Small intestine (tissue), 16 donors: ENCODE measurements at places on chromosomes 12 and 14.

DNA sequence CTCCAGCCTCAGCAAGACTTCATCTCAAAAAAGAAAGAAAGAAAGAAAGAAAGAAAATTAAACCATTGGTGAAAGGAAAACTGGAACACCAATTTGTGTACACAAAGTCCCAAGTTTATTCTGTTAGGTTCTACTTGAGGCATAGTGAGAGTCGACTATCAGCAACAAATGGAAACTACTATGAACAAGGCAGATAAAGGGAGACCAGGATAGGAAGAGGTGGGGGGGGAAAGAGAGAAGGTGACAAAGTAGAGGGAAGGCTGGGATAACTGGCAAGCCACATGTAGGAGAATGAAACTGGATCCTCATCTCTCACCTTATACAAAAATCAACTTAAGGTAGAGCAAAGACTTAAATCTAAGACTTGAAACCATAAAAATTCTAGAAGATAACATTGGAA lies 25.6 kb downstream of the TFCP2 start:
- DNase-seq, result no peak

GRCh38 chr12:6772331-6772695 lies at the start of gene LAG3:
Gene LAG3, plus strand, starts transcription at chr12:6772520. Its CDS starts 333 bp downstream, at chr12:6772853.
- no peak for DNase-seq

DNA sequence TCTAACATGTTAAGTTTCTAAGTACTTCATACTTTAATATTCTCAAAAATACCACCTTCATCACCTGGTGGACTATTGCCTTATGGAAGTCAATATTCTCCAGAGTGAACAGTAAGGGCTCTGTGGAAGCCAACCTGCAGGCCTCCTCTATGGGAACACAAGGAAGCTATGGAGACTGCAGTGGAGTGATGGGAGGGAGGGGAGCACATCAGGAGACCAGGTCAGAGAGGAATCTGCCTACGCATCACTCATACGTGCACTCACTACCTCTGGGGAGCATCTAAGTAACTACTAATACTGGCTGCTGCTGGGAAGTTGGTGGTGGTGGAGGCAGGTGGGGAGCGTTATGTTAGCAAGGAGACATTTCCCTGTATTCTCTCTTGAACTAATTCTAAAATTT lies 19.9 kb downstream of the HECTD4 start:
- DNase-seq, result no peak

DNA sequence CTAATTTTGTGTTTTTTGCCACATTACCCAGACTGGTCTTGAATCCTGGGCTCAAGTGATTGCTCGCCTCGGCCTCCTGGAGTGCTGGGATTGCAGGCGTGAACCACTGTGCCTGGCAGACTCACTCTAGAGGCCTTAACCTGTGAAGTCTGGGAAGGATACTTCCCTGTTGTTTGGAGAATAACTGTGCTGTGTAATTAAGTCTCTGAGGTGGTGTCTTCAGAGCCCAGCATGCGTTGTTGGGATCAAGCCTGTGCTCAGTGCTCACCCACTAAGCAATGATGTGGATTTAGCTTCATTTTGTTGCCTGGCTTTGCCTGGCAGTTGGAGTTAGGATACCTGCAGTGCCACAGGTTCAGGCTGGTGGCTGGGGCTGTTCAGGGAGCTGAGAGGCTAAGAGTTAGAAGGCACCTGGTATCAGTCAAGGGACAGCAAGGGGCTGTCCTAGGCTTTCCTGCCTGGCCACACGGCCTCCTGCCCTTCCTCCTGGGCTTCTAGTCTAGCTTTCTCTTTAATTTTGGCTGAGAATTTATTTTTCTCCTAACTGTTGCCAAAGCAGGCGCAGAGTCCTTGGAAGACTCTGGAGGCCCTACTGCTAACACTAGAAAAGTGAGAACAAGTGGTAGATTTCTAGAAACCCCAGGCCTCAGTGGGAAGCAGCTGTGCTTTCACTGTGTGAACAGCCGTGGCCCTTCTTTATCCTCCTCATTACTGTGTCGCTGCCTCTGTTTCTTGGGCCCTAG lies 38.5 kb downstream of the EP400 start:
- DNase-seq, result no peak

GRCh38 chr12:113098441-113099028 lies 37.0 kb downstream of the RASAL1 start:
- peak; percentile 75 for DNase-seq

GRCh38 chr12:79140711-79141110 lies 276.1 kb downstream of the SYT1 start:
- no peak for DNase-seq

GRCh38 chr12:83538361-83538965 lies 851.8 kb downstream of the TMTC2 start:
- no peak for DNase-seq

DNA sequence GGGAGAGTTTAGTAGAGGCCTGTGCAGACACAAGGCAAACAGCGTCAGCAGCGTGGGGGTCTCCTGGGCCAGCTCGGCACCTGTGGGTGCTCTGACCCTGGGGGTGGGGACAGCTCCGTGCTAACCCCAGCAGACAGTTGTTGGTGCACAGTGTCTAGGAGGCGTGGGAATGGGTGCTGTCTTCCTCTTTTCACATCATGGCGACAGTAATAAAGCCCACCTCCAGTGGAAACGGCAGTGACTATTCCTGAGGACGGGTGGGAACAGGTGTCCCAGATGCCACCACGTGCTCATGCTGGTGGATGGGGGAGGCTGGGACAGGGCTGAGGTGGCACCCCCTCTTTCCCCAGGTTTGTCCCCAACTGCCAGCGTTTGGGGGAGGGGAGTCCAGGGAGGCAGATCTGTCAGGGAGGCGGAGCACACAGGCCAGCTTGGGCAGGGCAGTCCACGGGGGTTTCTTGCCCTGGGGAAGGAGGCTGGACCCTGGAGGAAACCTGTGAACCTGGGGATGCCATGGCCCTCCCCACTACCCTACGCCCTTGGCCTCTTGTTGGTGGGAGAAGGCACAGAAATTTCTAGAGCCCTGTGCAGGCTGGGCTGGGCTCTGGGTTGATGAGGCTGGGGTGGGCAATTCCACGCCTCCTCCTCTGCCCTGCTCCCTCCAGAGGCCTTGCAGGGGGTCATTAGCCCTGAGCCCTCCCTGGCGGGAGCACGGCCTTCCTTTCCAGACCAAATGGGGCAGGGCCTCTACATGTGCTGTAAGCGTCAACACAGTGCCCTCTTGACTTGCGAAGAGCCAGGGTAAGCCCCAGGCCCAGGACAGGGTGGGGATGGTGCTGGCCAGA lies 3.8 kb downstream of the ZBTB42 start:
- DNase-seq, result no peak

GRCh38 chr14:81434230-81434629 lies 34.1 kb upstream of the STON2 start:
- DNase-seq, result no peak

DNA sequence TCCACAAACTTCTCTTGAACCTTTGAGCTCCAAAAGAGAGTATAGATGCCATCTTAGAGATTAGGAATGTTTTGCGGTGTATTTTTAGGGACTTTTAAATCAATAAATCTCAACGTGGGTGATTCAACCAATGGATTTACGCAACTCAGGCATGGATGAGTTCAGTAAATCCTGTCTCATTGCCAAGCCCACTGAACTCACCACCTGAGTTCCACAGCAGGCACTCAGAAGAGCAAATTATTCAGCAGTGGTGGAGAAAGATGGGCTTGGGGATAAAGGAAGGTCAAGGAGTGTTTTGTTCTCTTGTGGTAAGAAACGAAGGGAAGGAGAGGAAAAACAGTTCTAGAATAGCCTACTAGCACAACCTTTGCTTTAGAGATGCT lies 68.7 kb upstream of the HMGA2 start:
- no peak for DNase-seq

- no peak for DNase-seq
These were observed 268.7 kb downstream of the AEBP2 start for GRCh38 chr12:19707948-19708409.

DNA sequence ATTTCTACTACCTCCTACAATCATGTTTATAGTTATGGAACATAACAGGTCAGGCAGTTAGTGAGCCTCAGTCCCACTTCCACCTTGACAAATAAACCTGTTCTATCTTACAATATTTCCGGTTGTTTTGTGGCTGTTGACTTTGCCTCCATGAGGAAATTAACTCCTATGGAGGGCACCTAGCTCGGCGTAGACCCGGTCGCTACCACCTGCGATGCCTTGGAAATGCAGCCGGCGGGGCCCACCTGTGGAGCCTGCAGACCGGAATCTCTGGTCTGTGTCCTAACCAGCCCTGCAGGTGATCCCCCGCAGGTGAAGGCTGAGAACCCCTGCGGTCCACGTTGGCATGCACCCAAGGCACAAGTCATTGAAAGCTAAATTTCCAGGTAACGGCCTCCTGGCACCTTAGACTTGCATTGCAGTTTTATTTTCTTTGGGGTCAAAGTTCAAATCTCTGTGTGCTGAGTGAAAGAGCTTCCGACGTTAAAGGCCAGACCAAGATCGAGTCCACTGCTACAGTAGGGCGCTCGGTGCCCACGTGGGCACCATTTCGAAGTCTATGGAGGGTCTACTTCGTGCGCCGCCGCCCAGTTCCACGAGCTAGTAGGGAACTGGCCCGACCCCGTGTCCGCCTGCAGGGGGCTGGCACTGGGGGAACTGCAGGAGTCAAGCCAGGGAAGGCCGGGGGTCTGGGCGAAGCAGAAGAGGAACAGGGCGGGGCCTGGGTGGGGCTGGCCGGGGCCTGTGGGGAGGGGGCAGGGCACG lies 782 bp upstream of the PIWIL1 start:
- DNase-seq, result peak; percentile 17

DNA sequence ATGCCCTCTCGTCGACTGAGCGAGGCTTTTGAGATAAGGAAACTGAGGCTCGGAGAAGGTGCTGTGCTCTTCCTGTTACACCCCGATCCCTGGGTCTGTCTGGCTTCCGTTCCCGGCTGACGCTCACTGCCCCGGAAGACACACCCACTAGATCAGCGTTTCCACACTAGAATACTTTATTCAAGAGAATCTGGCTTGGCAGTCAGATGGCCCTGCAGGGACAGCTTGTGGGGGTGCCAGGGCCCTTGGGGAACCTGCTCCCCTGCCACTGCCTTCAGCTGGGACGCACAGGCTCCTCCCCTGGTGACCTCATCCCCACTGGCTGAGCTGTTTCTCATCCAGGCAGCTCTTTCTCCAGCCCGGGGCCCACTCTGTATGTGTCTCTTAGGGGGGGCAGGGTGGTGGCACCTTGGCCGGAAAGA lies 13.7 kb downstream of the PGF start:
- DNase-seq, result no peak

- no peak for DNase-seq
These were observed 115.3 kb upstream of the NAP1L1 start for GRCh38 chr12:76199808-76200207.

GRCh38 chr12:116318576-116319232 lies 41.2 kb upstream of the MED13L start:
- DNase-seq, result no peak

DNA sequence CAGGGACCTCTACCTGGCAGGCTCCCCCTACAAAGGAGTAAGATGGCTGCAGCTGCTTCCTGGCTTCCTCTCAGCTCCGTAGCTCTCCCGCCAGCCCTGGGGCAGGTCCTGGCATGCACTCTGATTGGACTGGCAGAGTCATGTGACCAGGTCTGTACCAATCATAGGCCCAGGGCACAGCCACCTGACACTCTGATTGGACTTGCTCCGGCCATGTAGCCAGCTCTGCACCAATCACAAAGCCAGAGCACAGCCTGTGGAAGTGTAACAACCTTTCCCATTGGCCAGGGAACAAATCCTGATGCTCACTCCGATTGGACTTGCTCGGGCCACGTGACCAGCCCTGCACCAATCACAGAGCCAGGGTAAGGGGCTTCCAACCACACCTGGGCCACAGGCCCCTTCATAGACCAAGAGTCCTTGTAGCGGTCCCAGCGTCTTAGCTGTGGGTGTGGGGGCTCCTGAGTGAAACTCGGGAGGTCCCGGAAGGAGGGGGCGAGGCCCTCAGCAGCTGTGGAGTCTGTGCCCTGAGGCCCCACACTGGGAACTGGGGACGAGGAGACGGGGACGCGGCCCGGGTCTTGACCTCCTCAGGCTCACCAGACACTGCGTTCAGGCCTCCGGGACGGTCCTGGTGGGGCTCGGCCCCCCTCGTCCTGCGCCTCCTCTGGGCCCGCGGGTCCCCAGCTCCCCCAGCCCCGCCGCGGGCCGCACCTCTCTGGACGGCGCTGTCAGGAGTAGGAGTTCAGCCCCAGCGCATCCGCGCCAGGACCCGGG lies 210.6 kb downstream of the ADGRD1 start:
- DNase-seq, result no peak

GRCh38 chr14:59344016-59344415 lies 121.2 kb downstream of the GPR135 start:
- DNase-seq, result no peak

GRCh38 chr12:96258104-96258961 lies 64.2 kb downstream of the ELK3 start:
- no peak for DNase-seq

DNA sequence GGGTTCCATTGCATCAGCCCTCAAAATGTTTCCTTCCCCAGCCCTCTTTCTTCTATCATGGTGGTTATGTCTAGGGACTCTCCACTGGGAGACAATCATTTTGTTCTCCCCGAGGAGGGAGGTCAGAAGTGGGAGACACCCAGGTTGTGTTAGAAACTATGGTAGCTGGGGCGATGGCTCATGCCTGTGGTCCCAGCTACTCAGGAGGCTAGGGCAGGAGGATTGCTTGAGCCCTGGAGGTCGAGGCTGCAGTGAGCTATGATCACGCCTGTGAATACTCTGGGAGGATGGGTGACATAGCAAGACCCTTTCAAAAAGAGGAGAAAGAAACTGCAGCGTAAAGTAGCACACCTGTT lies 13.0 kb upstream of the LRRC23 start:
- no peak for DNase-seq

DNA sequence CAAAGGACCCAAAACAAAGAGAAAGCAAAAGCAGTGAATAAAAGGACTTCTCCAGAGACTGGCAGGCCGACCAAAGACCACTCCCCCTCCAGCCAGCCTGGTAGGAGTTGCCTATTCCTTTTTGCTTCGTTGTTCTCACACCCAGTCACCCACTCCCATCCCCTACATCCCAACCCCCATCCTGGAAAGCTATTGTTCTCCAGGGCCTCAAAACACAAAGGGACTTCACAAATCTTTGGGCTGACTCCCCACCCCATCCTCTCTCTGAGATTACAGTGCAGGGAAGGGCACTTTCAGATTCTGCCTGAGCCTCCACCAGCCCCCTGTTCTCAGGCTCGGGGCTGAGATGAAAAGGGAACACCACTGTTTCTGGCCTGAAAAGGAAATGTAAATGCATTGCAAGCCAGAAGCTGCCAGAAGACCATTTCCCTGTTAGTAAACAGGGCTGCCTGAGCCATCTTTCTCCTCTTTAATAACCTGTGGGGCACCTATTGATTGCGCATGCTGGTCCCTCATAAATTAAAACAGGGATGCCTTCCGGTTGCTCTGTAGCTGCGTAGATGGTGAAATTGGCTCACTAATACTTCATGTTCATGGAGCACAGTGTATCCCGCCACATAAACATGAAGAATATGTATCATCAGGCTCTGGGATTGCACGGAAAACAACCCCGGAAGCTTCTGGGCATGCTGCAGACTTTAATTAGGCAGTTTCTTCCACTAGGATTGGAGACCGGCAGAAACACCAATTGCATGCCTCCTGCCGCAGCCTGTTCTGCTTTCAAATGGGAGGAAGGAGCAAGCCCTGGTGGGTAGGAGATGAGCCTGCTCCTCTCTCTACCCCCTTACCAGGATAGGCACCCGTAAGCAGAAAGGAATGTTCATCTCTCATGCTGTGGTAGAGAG lies 130.3 kb upstream of the FUT8 start:
- DNase-seq, result no peak
